Cortex of kidney (tissue), 1 donor: ENCODE measurements at places on chromosomes 7 and 10.

DNA sequence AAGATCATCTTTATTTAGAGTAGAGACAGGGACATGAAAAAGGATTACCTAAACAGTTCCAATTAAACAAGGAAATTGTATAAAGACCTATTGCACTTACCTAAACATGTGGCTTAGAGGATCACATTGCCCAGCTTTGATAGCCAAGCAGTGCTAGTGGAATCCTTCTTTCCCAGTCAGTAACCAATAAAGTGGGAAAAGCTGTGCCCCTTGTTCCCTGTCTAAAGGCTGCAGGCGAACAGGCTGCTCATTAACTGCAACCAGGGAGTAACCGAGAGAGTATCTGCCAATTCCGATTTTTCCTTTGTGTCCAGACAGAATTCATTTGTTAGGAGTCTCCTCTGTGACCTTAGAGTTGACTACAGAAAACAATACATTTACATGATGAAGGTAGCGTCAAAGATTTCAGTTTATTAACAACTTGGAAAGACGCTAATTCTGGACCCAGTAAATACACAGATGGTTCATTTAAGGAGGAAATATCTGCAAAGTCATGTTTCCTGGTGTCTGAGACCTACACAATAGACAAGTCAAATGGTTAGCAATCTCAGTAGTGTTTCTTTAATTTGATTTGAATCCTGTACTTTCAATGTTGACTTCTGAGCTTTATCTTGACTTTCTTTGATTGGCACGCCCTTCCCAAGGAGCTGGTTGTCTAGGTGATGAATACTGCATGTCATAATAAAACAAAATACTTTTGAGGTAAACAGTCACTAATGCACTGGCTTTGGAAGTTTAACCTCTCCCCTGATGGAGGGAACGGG is 57.3 kb upstream of the MET start:
- DNase-seq = no peak

- no peak for DNase-seq
Measured at GRCh38 chr10:34615770-34616169, 199.3 kb downstream of the PARD3 start.

GRCh38 chr10:66838656-66839055 is 87.2 kb upstream of the LRRTM3 start:
- DNase-seq = no peak

DNA sequence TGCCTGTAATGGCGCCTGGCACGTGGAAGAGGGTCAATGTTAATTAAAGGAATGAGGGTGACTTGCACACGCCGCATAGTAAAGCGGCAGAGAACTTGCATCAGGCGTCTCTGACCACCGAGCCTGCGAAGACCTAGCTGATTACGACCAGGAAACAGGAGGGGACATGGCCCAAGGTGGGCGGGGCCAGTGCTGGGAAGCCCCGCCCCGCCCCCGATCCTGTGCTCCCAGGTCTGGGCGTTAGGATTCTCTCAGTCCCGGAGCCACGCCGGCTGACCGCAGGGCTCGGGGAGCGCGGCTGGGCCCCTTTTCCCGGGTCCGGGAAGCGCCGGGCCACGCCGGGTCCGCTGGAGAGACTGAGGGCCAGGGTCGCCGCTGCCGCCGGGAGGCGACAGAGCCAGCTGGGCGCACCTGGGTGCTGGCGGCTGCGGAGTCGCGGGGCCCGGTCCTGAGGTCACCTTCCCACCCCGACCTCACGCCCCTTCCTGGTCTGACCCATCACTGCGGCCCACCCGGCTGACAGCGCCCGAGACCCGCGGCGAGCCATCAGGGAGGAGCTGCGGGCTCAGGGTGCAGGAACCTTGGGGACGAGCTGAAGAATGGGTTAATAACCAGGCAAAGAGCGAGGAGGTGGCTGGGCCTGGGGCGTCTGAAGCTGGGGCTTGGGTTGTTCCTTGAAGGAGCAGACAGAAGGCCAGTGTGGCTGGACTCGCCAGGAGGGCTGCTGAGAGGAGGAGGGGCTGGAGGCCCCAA is 23.0 kb upstream of the GRID1 start:
- DNase-seq = no peak

DNA sequence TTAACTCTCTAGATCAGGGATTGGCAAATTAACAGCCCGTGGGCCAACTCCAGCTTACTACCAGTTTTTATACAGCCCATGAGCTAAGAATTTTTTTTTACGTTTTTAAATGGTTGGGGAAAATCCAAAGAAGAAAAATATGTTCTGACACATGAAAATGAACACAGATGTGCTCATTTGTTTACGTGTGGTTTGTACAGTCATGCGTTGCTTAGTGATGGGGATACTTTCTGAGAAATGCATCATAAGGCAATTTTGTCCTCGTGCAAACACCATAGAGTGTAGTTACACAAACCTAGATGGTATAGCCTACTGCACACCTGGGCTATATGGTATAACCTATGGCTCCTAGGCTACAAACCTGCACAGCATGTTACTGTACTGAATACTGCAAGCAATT is 8.3 kb upstream of the SMKR1 start:
- DNase-seq = no peak

GRCh38 chr10:132606031-132606491 is 68.5 kb downstream of the INPP5A start:
- no peak for DNase-seq
